Tongue (tissue), 3 donors: ENCODE measurements at places on chromosomes 4 and X.
A peak's percentile ranks its signal among the peaks of the same experiment; 100 is the strongest.

DNA sequence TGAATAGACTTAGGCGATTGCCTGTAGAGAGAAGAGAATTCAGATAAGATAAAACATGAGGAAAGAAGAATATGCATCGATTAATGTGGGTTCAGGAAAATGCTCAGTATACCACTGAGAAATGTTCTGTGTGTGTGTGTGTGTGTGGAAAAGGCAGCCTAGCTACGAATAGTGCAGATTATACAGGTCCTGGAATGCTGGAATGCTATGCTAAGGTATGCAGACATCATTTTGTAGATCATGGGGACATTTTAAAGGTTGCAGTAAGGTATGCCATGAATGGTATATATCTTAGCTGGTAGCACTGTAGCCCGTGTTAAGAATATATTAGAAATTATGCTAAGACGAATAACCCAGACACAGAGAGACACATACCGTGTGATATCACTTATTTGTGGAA, 267.9 kb downstream of the TLL1 start:
- no peak for DNase-seq

DNA sequence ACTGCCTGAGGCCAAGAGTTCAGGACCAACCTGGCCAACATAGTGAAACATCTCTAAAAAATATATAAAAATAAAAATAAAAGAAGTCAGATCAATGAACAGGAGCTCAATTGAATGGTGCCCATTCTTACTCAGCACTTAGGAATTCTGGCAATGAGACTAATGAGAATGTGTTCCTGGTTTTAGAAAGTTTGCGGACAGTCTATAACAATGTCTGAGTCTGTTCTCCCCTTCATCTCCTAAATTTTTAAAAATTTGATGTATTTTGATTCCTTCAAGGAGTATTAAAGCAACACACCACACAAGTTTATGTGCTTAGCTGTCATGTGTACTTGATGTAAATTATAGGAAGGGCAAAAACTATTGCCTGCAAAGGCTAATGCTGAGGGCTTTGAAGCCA, 30.6 kb upstream of the KCNIP4 start:
- DNase-seq = no peak

DNA sequence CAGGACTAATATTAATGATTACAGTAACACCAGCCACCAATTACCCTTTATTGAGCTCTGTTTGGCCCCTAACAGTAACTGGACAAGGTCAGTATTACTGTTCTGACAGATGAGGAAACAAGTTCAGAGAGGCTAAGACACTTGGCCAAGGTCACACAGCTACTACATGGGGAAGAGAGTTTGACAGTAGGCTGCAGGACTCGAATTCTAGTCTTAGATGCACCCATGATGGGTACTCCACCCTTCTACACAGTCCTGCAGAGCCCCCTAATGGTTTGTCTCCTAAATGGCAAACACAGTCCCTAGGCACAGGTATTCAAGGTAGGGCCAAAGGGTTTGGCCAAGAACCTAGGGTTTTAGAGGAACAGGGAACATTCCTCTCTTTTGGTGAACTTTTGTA, 93.9 kb downstream of the NSUN7 start:
- no peak for DNase-seq

- DNase-seq = no peak
Measured at GRCh38 chrX:19727887-19728648, 159.3 kb downstream of the SH3KBP1 start.

DNA sequence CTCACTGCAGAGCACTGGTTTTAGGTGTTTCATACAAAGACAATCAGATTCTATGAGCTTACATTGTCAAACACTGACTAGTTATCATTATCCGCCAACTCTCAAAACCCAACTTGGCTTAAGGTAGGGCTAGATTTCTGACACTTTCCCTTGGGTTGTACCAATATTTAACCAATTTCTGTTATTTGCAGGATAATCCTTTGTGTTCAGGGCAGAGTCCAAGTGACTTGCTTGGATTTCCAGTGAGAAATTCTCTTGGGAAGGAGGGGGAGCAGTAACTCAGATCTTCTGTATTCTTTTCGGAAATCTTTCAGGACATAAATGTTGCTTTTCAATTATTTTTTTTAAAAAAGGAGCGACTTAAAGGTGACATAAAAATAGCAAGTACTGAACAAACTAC, 23.1 kb downstream of the DGKK start:
- DNase-seq = no peak

DNA sequence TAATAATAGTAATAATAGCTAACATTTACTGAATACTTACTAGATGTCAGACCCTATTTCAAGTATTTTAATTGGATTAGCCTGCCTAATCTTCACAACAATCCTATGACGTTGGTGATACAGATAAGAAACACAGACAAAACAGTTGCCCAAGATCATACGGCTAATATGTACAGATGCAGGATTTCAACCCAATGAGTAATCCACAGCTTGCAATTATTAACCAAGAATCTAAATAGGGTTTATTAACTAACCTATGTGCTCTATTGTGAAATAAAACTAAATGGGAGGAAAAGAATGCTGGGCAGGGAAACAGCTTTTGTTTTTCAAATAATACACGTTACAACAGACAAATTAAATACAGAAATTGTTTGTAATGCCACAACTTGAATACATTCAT, 23.4 kb downstream of the FBXO8 start:
- no peak for DNase-seq

DNA sequence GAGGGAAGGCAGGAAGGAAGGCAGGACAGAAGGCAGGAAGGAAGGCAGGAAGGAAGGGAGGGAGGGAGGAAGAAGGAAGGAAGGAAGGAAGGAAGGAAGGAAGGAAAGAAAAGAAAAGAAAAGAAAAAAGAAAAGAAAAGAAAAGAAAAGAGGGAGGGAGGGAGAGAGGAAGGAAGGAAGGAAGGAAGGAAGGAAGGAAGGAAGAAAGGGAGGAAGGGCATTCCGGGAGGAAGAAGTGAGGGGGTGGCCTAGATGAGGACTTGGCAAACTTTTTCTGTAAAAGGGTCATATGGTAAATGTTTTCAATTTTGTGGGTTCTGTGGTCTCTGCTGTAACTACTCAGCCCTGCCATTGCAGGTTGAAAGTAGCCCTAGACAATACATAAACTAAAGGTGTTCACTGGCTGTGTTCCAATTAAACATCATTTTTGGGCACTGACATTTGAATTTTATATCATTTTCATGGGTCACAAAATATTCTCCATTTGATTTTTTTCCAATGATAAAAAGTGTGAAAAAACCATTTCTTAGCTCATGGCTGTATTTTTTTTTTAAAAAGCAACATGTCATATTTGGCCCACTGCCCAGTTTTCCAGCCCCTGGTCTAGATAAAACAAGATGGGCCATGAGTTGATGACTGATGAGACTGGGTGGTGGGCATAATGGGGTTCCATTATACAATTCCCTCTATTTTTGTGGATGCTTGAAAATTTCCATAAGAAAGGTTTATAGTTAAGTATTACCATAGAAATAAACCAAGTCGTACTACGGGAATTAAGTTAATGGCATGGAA, 3.1 kb downstream of the ZNF630 start:
- DNase-seq = peak; percentile 1

DNA sequence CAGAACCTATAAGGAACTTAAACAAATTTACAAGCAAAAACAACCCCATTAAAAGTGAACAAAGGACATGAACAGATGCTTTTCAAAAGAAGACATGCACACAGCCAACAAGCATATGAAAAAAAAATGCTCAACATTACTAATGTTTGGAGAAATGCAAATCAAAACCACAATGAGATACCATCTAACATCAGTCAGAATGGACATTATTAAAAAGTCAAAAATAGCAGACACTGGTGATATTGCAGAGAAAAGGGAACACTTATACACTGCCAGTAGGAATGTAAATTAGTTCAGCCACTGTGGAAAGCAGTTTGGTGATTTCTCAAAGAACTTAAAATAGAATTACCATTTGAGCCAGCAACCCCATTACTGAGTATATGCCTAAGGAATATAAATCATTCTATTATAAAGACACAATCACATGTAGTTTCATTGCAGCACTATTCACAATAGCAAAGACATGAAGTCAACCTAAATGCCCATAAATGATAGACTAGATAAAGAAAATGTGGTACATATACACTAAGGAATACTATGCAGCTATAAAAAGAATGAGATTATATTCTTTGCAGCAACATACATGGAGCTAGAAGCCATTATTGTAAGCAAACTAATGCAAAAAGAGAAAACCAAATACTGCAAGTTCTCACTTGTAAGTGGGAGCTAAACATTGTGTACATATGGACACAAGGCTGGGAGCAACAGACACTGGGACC, 1509.4 kb downstream of the TECRL start:
- no peak for DNase-seq

- no peak for DNase-seq
Measured at GRCh38 chrX:40282348-40282747, 184.6 kb upstream of the BCOR start.

- DNase-seq = no peak
Measured at GRCh38 chr4:176875446-176875930, 82.8 kb upstream of the VEGFC start.
